Epithelial cell of umbilical artery (primary cell): ENCODE measurements at places on chromosomes 6 and 20. TPM values are rescaled to one million over a fixed set of nuclear protein-coding genes. Genes with fewer than 3 reads are reported as not detected.

Gene YWHAB
- total RNA-seq, result 125 and 134 TPM in 2 replicates

Gene PNPLA1
- total RNA-seq, result not detected in 2 replicates

Gene POM121L2
- total RNA-seq, result not detected in 2 replicates

Gene CRISP2
- total RNA-seq, result under 0.01 TPM in 1 of 2 replicates, not detected in the other

Gene RPS10
- total RNA-seq, result 2,419 and 4,666 TPM in 2 replicates

Gene BCAS4
- 0.65 and 3.3 TPM in 2 replicates for total RNA-seq

Gene SH3BGRL2
- total RNA-seq, result 24.3 and 24.4 TPM in 2 replicates

Gene LHFPL5
- total RNA-seq, result not detected in 2 replicates

Gene SUMO4
- total RNA-seq, result 0.32 and 1.7 TPM in 2 replicates

Gene ADGB
- not detected in 2 replicates for total RNA-seq

Gene MSH5
- total RNA-seq, result 7.1 and 7.9 TPM in 2 replicates

Gene NKAIN4
- not detected in 2 replicates for total RNA-seq

Gene FOXA2
- total RNA-seq, result not detected in 2 replicates

Gene OR2B6
- total RNA-seq, result not detected in 2 replicates

Gene OR2B2
- total RNA-seq, result not detected in 2 replicates

Gene LCA5
- total RNA-seq, result 3.2 and 5.8 TPM in 2 replicates

Gene FAM83C
- total RNA-seq, result not detected in 2 replicates

Gene UNC5CL
- total RNA-seq, result under 0.01 TPM in 1 of 2 replicates, not detected in the other

Gene GJA10
- not detected in 2 replicates for total RNA-seq

Gene OR11A1
- not detected in 2 replicates for total RNA-seq

Gene F13A1
- not detected in 2 replicates for total RNA-seq

Gene HS3ST5
- total RNA-seq, result not detected in 2 replicates

Gene RAET1G
- 0.30 TPM in 1 of 2 replicates, not detected in the other for total RNA-seq

Gene RMND1
- 29.2 and 51.0 TPM in 2 replicates for total RNA-seq

Gene TBCC
- 42.1 and 45.8 TPM in 2 replicates for total RNA-seq

Gene SLC22A2
- not detected in 2 replicates for total RNA-seq

Gene MRAP2
- 12.3 and 18.8 TPM in 2 replicates for total RNA-seq

Gene VWA7
- not detected in 2 replicates for total RNA-seq

Gene HRH3
- not detected in 2 replicates for total RNA-seq

Gene OR2H1
- total RNA-seq, result not detected in 2 replicates

Gene RAB5IF
- total RNA-seq, result 88.7 and 160 TPM in 2 replicates

Gene PREX1
- total RNA-seq, result 48.1 and 49.4 TPM in 2 replicates

Gene TTK
- 22.4 and 49.8 TPM in 2 replicates for total RNA-seq

Gene ATP5F1E
- total RNA-seq, result 20.4 and 36.1 TPM in 2 replicates

Gene HUS1B
- total RNA-seq, result 0.65 and 1.5 TPM in 2 replicates

Gene CDSN
- not detected in 2 replicates for total RNA-seq

Gene SLC29A1
- total RNA-seq, result 51.7 and 68.9 TPM in 2 replicates

Gene RIMS4
- not detected in 2 replicates for total RNA-seq

Gene HEY2
- 10.5 and 15.3 TPM in 2 replicates for total RNA-seq

Gene CALHM6
- total RNA-seq, result 1.9 TPM in 1 of 2 replicates, not detected in the other

Gene SNPH
- 4.9 and 6.8 TPM in 2 replicates for total RNA-seq

Gene SLC22A23
- total RNA-seq, result 1.9 and 3.8 TPM in 2 replicates

Gene PTGIS
- total RNA-seq, result 0.97 and 2.4 TPM in 2 replicates

Gene SS18L1
- total RNA-seq, result 6.7 and 8.8 TPM in 2 replicates

Gene LGSN
- not detected in 2 replicates for total RNA-seq

Gene ARHGAP40
- total RNA-seq, result under 0.01 TPM in 1 of 2 replicates, not detected in the other
